ENCODE measurements at places on chromosomes 13 and 19. TPM values are rescaled to one million over a fixed set of nuclear protein-coding genes. Genes with fewer than 3 reads are reported as not detected.

DNA sequence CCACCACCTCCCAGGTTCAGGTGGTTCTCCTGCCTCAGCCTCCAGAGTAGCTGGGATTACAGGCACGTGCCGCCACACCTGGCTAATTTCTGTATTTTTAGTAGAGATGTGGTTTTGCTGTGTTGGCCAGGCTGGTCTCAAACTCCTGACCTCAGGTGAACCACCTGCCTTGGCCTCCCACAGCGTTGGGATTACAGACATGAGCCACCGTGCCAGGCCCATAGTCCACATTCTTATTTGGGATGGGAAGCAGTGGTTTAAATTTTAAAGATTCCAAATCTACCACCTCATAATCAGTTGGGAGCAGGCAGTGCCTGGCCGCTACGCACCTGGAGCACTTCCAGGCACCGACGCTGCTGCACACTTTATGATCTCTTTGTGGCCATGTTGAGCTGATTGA lies 160.6 kb upstream of the SOX1 start:
- no peak for DNase-seq

Gene KLK5
- 0.42 TPM for total RNA-seq

Gene NLRP4
- not detected for total RNA-seq

- DNase-seq, result peak; percentile 11
These were observed 82.2 kb downstream of the ATP11A start for GRCh38 chr13:112771877-112772538.

DNA sequence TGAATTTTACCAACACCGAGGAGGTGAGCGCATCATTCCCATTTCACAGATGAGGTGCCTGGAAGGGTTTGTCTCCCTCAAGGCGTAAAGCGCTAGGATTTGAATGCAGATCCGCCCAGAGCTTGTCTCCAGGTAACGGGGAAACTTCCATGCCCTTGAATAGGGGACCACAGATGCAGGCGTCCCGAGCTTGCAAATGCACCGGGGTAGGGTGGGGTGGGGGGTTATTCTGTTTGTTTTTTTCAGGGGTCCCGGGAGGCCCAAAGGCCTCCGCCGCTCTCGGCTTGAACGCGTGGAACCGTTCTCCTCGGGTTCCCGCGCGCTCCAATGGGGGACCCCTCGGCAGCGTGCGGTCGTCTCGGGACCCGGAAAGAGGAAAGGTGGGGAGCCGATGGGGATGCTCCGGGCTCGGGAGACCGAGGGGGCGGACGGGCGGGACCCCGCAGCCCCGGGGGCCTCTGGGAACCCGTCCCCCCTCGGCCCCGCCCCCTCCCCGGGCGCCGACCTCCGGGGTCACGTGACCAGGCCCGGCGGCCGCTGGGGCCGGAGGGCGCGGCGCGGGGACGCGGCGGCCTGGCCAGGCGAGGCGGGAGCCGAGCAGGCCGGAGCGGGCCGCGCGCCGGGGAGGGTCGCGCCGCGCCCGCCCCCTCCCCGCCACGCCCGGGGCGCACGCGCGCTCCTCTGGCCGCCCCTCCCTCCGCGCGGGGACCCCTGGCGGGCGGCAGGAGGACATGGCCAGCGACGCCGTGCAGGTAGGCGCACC lies at the start of gene PKN1:
PKN1 (plus strand) TSS at position 516 of the 763 bp plus-strand sequence; CDS start at position 732, 216 bp downstream.
- DNase-seq, result peak; percentile 79

Gene CLC
- total RNA-seq, result not detected

- no peak for DNase-seq
These were observed 14.9 kb upstream of the PTBP1 start for GRCh38 chr19:782185-782877.

- peak; percentile 48 for DNase-seq
These were observed 37.4 kb downstream of the SCGB2B2 start for GRCh38 chr19:34639491-34640085.

DNA sequence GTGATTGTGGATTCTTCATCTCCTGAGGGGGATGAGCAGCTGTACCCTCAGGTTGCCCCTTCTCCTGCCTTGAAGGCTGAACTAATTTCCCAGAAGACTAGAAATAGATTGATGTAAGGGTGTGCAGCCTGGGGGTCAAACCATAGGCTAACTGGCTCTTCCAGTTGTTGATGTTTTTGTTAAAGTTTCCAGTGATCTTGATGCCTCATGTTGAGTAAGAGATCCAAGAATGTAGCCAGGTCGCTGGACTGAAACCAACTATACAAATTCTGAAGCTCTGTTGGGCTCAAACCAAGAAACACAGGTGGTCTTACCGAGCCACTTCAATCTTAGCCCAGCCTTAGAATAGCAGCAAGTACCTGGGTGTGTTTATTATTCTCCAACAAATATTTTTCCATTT lies 391.8 kb downstream of the KLF5 start:
- DNase-seq, result no peak

Gene N4BP2L1
- total RNA-seq, result 4.7 TPM

GRCh38 chr13:65435590-65435989 lies 1794.5 kb downstream of the PCDH9 start:
- no peak for DNase-seq

GRCh38 chr13:48255954-48256353 lies 22.9 kb downstream of the ITM2B start:
- DNase-seq, result no peak

DNA sequence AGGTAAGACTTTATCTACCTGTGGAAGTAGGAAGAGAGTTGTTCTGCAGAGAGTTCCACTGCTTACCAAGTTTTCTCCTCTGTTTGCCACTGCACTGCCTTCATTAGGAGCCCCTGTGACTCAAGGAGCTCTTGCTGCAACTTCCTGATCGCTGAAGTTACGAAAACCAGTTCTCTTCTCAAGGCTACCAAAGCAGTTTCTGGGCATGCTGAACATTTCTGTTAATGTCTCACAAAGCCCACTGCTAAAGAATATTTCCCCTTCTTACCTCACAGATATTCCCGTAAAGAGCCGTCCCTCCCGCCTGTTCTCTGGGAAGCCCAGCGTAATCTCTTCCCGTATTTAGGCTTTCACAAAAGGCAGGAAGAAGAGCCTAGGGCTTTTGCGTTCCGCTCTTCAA lies 82.6 kb upstream of the OXGR1 start:
- DNase-seq, result peak; percentile 18

DNA sequence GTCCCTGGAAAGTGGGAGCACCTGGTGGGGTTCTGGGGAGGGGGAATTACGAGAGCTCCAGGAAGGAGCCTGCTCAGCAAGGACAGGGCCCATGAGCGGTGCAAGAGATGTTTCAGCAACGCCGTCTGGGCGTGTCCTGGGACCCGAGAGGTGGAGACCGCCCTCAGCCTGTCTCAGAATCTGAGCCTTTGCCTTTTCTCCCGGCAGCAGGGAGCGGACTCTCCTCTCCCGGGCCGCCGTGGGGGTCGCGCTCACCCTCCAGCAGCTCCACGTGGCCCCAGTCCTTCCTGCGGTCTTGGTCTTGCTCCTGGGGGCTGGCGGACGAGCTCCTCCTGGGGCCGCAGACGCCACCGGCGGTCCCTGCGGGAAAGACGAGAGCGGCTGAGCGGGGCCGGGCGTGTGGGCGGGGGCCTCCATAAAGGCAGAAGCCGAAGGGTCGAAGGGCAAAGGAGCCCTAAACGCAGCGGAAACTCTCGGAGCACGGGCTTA lies 714 bp downstream of the POLRMT start:
- no peak for DNase-seq

GRCh38 chr19:47109541-47110375 lies 3.8 kb downstream of the ZC3H4 start:
- no peak for DNase-seq

Gene ASPDH
- not detected for total RNA-seq

Gene MATK
- 0.92 TPM for total RNA-seq

GRCh38 chr13:110415669-110416068 lies 108.6 kb downstream of the COL4A2 start:
- no peak for DNase-seq

GRCh38 chr19:11963566-11964355 lies 1.1 kb upstream of the ZNF763 start:
- DNase-seq, result peak; percentile 85
